ENCODE measurements at places on chromosomes 5 and 9.

GRCh38 chr5:34503379-34504253 lies 152.5 kb upstream of the RAI14 start:
- no peak for DNase-seq

- no peak for DNase-seq
Measured at GRCh38 chr5:64140018-64140417, 25.6 kb upstream of the RNF180 start.

- DNase-seq, result no peak
Measured at GRCh38 chr5:14611737-14612136, 30.1 kb downstream of the OTULINL start.

DNA sequence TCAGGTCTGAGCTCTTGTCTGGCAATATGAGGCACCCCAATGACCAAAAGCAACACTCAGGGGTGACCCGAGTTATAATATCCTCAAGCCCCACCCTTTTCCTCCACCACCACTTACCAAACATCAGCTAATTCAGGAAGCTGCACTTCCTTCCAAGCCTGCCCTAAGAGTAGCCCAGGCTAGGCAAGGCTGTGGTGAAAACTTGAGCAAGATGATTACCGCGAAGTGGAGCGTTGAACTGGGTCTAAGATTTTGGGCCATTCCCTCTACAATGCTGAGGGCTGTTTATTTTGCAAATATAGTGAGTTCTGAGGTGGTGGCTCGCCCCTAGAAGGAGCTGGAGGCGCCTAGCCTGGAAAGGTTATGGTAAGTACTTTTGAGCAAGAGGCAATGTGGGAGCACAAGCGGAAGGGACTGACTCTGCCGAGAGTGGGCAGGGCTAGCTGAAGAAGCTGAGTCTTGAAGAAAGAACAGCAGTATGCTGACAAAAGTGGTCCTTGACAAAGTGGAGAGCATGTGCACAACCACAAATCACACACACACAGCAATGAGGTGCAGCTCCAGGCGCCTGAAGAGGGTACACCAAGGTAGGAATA lies at the start of gene HK3:
HK3 (minus strand) TSS at position 51 of the 596 bp plus-strand sequence. CDS start 3,187 bp downstream, outside the sequence.
- DNase-seq, result no peak

GRCh38 chr5:73969195-73970036 lies 343.4 kb downstream of the ARHGEF28 start:
- DNase-seq, result no peak

GRCh38 chr5:38163636-38164237 lies 94.6 kb upstream of the EGFLAM start:
- DNase-seq, result no peak

DNA sequence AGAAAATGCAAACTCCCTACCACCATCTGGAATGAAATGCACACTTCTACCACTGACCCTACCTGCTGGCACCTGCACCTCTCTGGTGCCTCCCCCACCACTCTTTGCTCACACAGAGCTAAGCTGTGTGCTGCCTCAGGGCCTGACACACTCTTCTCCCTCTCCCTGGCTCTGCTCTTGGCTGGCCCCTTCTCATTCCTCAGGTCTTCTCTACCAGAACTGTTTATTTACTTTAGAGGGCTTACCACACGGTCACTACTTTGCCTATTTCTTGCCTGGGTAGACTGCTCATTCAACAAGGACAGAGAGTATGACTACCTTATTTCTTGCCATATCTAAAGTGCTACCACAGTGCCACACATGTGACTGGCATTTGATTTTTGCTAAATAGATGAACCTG lies 3.3 kb downstream of the REEP5 start:
- no peak for DNase-seq

GRCh38 chr5:106545325-106545724 lies 1125.4 kb downstream of the EFNA5 start:
- no peak for DNase-seq

DNA sequence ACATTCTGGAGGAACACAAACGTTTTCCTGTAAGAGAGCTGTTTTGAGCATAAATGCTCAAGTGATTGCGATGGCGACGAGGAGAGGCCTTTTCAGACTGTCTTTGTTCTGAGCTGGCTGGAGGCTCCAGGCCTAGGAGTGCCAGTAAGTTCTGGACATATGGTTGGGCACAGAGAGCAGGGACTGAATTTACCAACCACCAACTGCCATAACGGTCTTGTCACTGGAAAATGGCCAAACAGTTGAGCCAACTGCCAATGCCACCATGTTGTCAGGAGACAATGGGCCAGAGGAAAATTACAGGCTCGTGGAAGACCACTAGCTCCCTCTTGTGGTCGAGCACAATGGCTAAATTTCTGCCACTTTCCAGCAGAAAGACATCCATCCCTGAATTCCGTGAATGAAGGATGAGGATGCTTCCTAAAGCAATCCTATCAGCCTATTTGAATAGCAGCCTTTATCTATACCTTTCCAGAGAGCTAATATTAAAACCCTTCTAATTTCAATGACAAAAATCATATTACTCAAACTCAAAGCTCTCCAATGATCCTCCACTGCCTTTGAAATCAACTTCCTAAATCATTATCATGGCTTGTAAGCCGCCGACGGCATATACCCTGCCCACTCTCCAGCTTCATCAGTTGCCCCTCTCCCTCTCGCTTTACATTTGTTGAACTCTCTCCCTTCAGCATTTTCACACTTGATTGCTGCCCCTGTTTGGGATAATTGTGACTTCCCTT lies 66.9 kb upstream of the GLIS3 start:
- DNase-seq, result no peak

DNA sequence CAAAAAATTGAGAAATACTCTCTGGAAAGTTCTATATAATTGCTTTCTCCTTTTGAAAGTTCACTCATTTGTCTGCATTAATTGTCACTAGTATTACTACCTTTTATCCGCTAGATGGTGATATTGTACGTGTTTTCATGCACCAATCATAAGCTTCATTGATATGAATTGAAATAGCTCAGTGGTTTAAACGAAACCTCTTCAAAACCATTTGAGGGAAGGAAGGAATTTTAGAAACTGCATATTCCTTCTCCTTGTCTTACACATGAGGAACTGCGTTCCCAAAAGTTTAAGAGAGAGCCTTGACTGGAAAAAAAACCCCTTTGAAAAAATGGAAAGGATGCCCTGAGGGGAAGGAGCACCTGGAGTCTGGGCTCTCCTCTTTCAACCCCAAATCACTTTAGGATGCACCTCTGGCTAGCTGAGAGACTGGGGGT lies 98.6 kb downstream of the YTHDC2 start:
- no peak for DNase-seq

DNA sequence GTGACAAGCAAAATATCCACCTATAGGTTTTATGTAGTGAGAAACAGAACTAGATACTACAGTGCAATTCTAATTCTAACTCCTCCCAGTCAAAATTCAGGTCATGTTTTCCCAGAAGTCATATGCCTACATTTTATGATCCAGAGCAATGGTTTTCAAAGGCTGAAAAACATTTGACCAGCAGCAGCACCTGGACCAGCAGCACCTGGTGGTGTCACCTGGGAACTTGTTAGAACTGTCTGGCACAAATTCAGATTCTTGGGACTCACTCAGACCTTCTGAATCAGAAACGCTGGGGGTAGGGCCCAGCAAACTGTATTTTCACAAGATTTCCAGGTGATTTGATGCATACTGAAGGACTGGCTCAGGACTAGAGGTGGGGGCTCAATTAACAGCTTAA lies 367.7 kb upstream of the RFX3 start:
- DNase-seq, result no peak

- no peak for DNase-seq
Measured at GRCh38 chr5:145859453-145859852, 13.4 kb downstream of the GRXCR2 start.

- no peak for DNase-seq
Measured at GRCh38 chr5:154806176-154806575, 44.2 kb downstream of the FAXDC2 start.

GRCh38 chr5:56167519-56167918 lies 65.6 kb downstream of the ANKRD55 start:
- no peak for DNase-seq

GRCh38 chr5:62814991-62815390 lies 236.4 kb downstream of the LRRC70 start:
- DNase-seq, result no peak

- DNase-seq, result no peak
Measured at GRCh38 chr5:68490406-68490805, 274.9 kb downstream of the PIK3R1 start.

DNA sequence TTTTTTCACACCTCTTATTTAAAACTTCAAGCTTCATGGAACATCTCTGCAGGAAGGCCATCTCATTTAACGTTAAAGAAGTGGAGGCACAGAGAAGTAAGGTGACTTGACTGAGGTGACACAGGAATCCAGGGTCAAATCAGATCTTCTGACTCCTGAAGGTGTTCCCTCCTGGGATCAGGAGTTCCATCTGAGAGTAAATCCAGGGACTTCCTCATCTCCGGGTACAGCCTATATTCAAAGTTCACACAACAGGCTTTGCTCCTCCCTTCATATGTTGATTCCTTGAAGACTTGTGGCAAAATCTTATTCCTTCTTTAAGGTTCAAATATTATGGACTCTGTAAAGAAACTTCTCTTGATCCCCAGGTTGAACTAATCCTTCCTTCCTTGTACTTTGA lies 313.1 kb upstream of the CLINT1 start:
- DNase-seq, result no peak

DNA sequence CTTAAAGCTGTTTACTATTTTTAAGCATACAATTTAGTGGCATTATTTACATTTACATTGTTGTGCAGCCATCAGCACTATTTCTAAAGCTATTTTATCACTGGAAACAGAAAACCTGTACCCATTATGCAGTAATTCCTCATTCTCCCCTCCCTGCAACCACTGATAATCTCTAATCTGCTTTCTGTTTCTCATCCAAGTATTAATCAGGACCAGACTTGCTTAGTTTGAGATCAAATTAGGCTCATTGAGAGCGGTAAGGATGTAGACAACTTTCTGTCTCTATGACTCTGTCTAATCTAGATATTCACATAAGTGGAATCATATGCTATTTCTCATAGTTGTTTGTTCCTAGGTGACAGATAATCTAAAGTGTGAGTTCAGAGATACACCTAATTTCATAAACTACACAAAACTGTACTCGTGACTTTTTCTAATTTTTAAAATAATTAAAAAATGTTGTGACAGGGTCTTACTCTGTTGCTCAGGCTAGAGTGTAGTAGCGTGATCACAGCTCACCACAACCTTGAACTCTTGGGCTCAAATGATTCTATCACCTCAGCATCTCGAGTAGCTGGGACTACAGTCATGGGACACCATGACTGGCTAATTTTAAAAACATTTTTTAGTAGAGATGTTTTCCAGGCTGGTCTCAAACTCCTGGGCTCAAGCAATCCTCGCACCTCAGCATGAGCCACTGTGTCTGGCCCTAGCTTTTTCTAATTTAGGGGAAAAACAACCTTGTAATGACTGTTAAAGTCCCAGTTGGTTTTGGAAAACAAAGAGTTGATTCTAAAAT lies 37.6 kb downstream of the BDP1 start:
- DNase-seq, result no peak

- DNase-seq, result no peak
Measured at GRCh38 chr5:13601112-13601511, 343.4 kb downstream of the DNAH5 start.

DNA sequence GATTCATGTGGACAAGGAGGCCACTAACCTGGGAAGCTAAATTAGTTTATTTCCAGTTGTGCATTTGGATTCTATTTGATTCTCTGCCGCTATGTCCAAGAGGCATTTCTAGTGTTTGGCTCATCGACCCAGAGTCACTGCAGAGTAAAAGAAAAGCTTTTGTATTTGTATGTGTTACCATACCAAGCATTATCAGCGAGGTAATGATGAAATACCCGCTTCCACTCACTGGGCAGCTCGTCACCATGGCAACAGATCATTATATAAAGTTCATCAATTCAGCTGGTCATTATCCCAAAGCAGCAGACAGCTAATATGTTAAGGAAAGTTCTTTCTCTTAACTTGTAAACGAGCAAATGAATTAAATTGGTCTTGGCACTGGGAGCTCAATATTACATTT lies 380.3 kb downstream of the SEMA5A start:
- DNase-seq, result no peak

GRCh38 chr5:66669862-66670195 lies 73.6 kb downstream of the MAST4 start:
- DNase-seq, result no peak

DNA sequence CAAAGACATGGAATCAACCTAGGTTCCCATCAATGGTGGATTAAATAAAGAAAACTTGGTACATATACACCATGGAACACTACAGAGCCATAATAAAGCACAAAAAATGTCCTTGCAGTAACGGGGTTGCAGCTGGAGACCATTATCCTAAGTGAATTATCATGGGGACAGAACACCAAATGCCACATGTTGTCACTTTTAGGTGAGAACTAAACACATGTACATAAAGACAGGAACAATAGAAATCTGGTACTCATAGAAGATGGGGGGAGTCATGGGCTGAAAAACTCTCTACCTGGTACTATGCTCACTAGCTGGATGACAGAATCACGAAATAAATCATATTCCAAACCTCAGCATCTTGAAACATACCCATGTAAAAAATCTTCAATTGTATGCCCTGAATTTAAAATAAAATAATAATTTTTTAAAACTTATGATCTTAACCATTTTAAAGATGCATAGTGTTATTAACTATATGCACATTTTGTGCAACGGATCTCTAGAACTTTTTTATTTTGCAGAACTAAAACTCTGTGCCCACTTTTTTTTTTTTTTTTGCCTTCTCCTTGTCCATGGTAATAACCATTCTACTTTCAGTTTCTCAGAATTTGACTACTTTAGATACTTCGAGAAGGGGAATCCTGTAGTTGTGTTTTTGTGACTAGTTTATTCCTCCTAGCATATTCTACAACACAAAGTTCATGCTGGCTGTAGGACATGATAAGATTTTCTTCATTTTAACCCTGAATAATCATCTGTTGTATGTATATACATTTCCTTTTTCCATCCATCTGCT lies 1081.6 kb upstream of the ACO1 start:
- DNase-seq, result no peak

DNA sequence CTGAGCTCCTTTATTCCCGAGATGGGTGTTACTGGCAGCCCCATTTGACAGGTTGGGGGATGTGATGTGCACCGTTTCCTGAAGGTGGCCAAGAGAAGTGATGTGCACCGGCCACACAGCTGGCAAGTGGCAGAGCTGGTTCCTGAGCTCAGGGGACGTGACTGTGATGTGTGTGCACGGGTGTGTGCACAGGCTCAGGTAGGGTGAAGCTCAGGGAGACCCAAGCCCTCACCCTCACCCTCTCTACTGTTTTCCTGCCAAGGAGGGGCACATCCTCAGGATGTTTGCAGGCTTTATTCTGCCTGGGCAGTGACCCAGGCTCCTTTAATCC lies 56.6 kb downstream of the WWC1 start:
- DNase-seq, result no peak

- DNase-seq, result no peak
Measured at GRCh38 chr9:4689687-4690104, 10.3 kb downstream of the CDC37L1 start.

GRCh38 chr5:92635001-92635461 lies 946.0 kb downstream of the NR2F1-AS1 start:
- no peak for DNase-seq
